ENCODE measurements at places on chromosomes 3 and 15.

DNA sequence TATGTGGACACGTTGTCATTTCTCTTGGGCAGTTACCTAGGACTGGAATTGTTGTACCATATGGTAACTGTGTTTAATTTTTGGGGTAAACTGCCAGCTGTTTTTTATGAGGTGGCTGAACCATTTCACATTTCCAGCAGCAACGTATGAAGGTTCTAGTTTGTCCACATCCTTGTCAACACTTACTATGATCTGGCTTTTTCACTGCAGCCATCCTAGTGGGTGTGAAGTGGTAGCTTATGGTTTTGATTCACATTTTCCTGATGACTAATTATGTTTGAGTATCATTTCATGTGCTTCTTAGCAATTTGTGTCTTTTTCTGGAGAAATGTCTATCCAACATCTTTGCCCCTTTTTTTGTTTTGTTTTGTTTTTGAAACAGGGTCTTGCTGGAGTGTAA, 96.2 kb downstream of the VGLL4 start:
- no peak for DNase-seq

DNA sequence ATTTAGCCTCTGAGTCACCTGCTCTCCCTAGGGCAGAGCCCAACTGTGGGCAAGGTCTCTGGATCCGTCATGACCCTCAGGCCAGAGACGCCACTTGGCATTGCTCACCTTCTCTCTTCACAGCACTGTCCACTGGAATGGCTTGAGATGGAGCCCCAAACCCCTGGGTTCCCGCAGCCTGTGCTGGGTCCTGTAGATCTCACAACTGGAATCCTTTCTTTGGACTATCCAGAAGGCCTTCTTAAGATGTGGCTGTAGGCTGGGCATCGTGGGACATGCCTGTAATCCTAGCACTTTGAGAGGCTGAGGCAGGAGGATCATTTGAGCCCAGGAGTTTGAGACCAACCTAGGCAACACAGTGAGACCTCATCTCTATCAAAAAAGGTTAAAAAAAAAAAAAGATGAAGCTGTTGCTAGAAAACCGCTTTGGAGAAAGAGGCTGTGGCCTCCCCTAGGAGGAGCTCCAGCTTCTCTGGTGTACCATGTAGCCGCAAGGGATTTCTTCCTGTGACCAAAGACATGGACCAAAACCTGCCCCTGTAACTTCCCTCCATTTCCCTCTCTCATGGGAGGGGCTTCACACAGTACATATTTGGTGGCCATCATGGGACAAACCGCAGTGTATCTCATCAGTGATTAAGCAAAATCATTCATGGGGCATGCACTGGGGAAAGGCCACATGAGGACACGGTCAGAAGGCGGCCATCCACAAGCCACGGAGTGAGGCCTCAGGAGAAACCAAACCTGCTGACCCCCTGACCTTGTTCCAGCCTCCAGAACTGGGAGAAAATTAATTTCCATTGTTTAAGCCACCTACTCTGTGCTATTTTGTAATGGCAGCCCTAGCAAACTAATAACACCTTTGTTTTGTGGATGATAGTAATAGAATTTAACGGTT, 23.3 kb upstream of the BUB1B start:
- no peak for DNase-seq

- peak; percentile 69 for DNase-seq
Observed at GRCh38 chr3:126959921-126960603, 22.9 kb upstream of the PLXNA1 start.

DNA sequence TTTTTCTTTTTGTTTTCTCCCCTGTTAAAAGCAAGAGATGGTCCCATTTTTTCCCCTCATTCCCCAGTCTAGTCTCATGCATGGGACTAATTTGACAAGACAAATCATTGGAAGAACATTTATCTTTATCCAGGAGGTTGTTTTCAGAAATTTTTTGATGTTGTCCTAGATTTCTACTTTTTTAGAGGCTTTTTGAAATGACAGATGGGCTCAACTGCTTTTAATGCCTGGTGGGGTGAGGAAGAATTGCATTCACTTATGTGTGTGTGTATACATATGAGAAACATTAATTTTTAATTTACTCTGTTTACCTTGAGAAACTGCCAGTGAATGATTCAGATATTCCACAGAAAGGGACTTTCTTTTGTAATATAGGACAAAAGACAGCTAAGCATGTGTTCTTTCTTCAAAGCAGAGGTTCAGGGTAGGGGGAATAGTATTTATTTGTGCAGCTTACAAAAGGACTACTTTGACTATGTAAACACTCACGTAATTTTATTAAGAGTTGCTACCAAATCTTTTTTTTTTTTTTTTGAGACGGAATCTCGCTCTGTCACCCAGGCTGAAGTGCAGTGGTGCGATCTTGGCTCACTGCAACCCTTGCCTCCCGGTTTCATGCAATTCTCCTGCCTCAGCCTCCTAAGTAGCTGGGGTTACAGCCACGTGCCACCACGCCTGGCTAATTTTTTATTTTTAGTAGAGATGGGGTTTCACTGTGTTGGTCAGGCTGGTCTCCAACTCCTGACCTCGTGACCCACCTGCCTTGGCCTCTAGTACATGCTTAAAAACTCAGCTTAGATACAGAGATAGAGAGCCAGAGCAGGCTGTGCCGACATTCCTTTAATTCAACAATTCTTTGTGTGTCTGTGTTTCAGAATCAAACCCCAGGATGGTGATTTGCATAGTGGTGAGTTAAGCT, 130.1 kb upstream of the RARB start:
- no peak for DNase-seq

DNA sequence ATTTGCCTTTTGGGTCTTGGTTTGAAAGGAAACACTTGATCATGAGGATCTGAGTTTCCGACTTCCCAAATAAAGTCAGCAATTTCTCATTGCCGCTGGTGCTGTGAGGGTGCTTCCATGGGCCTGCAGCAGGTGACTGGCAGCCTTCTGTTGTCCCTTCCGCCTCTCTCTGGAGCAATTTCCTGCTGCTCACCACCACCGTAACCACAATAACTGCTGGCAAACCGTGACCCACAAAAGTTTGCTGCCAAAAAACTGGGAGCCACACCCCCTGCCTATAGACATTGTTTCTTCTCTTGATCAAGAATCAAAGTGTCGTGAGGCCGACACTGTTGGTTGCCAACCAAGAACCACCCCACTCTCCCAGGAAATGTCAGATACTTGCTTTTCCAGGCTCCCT, 164.0 kb downstream of the NR2F2 start:
- DNase-seq: no peak

DNA sequence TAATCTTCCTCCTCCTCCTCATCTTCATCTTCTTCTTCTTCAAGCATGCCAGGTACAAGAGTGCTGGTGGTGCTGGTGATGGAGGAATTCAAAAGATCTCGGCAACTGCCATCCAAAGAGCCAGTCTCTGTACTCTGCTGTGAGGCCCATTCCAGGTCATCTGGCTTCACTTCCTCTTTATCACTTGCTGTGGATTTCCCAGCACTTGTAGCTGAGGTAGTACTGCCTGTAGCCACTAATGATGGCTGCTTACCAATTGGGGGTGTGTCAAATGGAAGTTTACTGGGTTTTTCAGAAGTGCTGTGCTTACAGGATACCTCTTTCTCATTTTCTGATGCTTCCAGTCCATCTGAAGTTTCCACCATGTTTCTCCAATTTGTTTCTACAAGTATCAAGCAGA, 28.8 kb upstream of the SHC4 start:
- no peak for DNase-seq
